Heart left ventricle (tissue), 16 donors: ENCODE measurements at places on chromosomes 1 and 21.

GRCh38 chr1:11858613-11858967 lies at the start of gene NPPB:
NPPB (minus strand) TSS chr1:11858945; CDS start chr1:11858833, 112 bp downstream.
- no peak for DNase-seq

DNA sequence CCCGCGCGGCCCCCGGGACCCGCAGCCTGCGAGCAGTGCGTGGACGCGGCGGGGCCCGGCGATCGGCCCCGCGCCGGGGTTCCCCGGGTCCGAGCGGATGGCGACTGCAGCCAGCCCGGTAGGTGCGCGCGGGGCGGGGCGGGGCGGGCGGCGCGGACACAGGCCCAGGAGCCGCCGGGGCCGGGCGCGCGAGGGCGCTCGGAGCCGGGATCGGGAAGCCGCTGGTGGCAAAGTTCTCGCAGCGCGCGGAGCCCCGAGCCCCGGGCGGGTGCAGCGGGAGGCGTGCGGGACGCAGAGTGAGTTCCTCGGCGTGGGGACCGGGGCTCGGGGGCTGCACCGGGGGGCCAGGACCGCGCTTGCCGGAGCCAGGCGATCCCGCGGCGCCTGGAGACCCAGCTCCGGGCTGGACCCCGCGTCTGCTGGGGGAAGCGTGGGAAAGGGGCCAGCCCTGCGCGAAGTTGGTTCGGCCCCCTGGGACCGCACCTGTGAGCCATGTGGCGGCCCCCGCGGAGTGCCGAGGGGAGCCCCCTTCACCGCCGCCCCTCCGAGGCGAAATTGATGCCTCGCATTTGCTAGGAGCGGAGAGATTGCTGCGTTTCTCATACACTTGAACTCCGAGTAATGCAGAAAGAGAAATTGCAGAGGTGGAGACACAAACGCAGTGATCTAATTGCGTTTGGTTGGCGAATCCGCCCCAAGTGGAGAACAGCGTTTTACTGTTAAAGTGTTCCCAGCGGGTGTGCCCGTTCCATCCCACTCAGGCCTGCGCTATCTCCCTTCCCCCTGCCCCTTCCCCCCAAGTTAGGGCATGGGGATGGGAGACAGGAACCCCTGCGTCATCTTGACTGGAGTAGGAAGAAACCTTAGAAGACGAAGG lies 228.9 kb upstream of the TMEM51 start:
- peak; percentile 63 for DNase-seq

GRCh38 chr1:180923021-180923841 lies 10.5 kb downstream of the KIAA1614 start:
- no peak for DNase-seq

DNA sequence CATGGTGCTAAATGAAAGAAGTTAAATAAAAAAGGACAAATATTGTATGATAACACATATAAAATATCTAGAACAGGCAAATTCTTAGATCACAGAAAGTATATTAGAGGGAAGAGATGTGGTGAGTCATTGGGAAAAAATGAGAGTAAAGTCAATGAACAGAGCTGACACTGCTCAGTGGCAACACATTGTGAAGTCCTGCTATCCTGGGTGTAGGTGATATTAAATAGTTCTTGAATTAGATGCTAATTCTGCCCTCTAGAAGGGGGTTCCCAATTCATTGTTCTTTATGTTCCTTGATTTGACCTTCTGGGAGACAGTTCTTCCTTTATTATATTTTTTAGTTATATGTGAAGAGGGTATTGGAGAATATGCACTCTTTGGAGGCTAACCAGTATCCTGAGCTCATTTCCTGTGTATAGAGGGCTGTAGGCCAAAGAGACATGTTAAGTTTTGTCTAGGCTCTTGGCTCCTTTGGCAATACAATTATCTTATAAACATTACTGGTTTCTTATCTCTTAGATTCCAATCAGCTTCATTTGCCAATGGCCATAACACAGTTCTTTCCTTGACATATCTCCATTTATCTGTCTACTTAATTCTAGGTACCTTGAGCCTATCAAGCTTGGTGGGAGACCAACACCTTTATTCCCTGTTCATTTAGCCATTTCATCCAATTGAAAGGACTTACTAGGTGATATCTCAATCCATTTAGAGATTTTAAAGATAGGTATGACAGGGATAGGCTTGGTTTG lies 6.6 kb upstream of the SLC35A3 start:
- no peak for DNase-seq
